ENCODE measurements at places on chromosomes 4 and X.

GRCh38 chr4:117137145-117137544 lies 51.8 kb upstream of the TRAM1L1 start:
- peak; percentile 41 for DNase-seq

DNA sequence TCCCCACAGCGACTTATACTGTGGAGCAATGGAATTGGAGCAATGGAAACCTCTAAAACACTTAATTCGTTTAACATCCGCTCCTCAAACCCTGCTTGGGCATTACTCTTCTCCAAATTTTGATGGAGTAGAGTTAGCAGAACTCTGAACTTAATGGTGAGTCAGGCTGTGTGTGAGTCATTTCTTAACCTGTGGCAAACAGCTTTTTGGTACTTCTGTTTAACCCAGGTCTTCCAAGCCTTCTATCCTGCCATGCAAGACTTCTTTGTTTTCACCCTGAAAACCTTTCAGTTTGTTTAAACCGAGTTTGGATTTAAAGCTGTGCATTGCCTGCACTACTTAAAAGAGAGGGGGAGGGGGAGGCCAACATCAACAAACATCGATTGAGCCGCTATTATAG lies 3.6 kb upstream of the AMOT start:
- no peak for DNase-seq

DNA sequence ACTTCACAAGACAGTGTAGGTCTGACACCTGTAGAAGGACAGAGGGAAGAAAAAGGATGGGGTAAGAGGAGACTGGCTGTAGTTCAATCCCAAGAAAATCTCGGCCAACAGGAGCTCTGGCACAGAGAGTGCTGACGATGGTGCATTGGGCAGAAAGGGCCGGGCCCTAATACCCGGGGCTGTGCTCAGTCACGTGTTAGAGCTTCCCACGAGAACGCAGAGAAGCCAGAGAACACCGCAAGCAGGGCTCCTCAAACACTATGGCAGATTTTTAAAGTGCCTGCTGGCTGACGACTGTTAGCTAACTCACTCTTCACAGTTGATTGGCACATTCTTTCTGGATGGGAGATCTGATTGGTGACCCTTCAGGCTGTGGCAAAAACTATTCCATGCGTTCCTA lies 35.5 kb downstream of the EREG start:
- no peak for DNase-seq

DNA sequence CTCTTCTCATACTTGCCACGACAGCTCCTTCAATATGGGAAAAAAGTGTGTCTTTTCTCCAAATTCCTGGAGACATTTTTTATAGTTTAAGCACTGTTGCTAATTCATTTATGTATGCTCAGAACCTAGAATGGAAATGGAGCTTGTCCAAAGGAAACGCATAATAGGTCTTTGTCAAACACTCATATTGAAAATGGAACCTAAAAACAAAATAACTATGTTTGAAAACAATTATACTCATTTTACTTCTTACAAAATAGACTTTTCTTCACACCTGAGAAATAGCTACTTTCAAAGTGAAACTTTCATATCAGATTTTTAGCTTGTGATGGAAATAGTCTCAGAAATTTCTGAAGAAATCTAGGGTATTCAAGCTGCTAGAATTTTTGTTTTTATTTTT lies 529.7 kb upstream of the BOD1L1 start:
- DNase-seq: no peak

DNA sequence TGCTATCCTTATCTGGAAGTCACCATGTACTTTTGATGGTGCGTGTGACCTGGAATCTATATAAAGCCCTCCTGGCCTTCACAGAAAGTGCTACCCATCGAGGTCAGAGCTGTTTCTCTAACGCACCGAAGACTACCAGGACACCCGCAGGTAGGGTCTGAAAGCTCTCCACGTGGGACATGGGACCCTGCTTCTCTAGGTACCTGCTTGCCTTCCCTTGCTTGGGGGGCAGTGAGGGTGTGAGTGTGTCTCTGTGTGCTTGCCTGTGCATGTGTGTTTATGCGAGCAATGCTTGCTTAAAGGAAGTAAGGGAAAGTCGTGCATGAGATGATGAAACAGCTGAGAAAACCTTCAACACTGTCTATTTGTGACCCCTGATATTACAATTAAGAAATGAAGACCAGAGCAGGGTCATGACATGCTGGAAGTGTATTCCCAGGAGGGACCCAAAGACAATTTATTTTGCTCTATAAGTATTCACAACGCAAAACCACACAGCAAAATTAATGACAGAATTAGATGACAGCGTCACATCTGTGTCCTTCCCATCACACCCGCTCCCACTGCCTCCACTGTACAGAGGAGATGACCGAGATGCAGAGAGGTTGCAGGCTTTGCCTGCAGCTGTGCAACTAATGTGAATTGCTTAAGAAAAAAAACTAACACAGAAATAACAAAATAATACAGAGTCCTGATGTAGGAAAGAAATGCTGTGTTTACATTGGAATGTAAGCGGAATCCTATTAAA lies 76.4 kb upstream of the HELT start:
- no peak for DNase-seq

- no peak for DNase-seq
These were observed 40.2 kb downstream of the CRMP1 start for GRCh38 chr4:5852523-5853202.

GRCh38 chr4:18077808-18078207 lies 56.3 kb upstream of the LCORL start:
- no peak for DNase-seq

DNA sequence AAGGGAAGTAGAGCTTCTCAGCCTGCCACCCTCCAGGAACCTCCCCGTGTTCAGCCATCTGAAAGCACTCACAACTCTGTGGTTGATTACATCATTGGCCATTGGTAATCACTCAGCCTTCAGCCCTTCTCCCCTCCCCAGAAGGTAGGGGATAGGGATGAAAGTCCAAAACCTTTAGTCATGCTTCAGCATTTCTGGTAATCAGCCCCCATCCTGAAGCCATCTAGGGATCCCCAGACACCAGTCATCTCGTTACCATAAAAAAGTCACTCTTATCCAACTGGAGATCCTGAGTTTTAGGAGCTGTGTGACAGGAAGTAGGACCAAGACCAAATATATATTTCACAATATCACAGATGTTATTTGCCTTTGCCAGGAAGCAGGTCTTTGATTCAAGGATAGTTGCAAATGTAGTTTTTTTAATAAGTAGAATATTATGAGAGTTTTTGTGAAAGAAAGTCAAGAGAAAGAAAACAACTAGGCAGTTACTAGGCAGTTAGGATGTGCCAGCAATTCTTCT lies 364.6 kb upstream of the NOCT start:
- DNase-seq: peak; percentile 32

GRCh38 chr4:24364249-24364648 lies 220.1 kb downstream of the DHX15 start:
- no peak for DNase-seq

- peak; percentile 3 for DNase-seq
These were observed 168.9 kb upstream of the ATOH1 start for GRCh38 chr4:93659629-93660028.

- DNase-seq: no peak
These were observed 126.8 kb upstream of the ENPP6 start for GRCh38 chr4:184344435-184344834.
